ENCODE measurements at places on chromosomes 7 and 10.

- H3K27me3 ChIP-seq: no peaks in the 10 kb centered on the region
- H3K4me3 ChIP-seq: no peak overlapping the region
- no peaks in the 10 kb centered on the region for H3K4me1 ChIP-seq
Measured at GRCh38 chr7:107610323-107610722, 30.3 kb downstream of the BCAP29 start.

GRCh38 chr7:16838386-16838785 lies 33.6 kb upstream of the AGR2 start:
- H3K27me3 ChIP-seq: no peaks in the 10 kb centered on the region
- H3K4me1 ChIP-seq: peaks cover 8% of the 10 kb centered on the region
- no peak overlapping the region for H3K27ac ChIP-seq

GRCh38 chr10:3806603-3807002 lies 21.6 kb upstream of the KLF6 start:
- H3K27ac ChIP-seq: peak overlapping the region; percentile 14
- H3K27me3 ChIP-seq: no peaks in the 10 kb centered on the region
- H3K4me3 ChIP-seq: no peak overlapping the region
- H3K36me3 ChIP-seq: no peaks in the 10 kb centered on the region
- peaks cover 43% of the 10 kb centered on the region for H3K4me1 ChIP-seq

GRCh38 chr10:56286096-56286495 lies 75.0 kb downstream of the ZWINT start:
- H3K27me3 ChIP-seq: no peaks in the 10 kb centered on the region
- H3K4me3 ChIP-seq: no peak overlapping the region
- no peak for DNase-seq

- no peak overlapping the region for H3K4me3 ChIP-seq
- H3K4me1 ChIP-seq: no peaks in the 10 kb centered on the region
- no peaks in the 10 kb centered on the region for H3K36me3 ChIP-seq
- H3K27me3 ChIP-seq: peaks cover 6% of the 10 kb centered on the region
- no peak overlapping the region for H3K27ac ChIP-seq
Measured at GRCh38 chr7:42247301-42247700, 10.3 kb upstream of the GLI3 start.

GRCh38 chr10:100968062-100968736 lies 1.1 kb upstream of the SEMA4G start:
- no peaks in the 10 kb centered on the region for H3K36me3 ChIP-seq
- no peak overlapping the region for H3K27ac ChIP-seq
- H3K4me3 ChIP-seq: peak overlapping the region; percentile 77
- peaks cover 10% of the 10 kb centered on the region for H3K4me1 ChIP-seq
- DNase-seq: no peak
- H3K27me3 ChIP-seq: peaks cover 5% of the 10 kb centered on the region

DNA sequence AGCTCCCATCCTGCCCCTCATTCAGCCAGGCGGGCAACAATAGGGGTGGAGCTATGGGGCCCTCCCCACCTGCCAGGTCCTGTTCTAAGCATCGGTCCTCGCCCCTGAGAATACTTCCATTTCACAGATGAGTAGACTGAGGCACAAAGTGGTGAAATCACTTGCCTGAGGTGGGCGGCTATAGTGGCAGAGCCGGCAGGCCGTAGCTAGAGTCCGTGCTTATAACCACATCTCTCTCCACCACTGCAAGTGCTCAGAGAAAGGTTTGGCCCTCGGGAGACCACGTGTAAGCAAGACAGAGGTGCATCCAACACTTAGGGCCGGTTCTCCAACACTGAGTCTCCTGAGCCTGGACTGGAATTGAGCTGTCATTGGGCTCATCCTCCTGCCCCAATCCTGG lies 145.8 kb upstream of the UNC5B start:
- H3K36me3 ChIP-seq: no peaks in the 10 kb centered on the region
- no peak for DNase-seq
- H3K4me1 ChIP-seq: no peaks in the 10 kb centered on the region
- H3K4me3 ChIP-seq: no peak overlapping the region
- H3K27me3 ChIP-seq: peaks cover 4% of the 10 kb centered on the region
- no peak overlapping the region for H3K27ac ChIP-seq

- no peaks in the 10 kb centered on the region for H3K27me3 ChIP-seq
- peaks cover 19% of the 10 kb centered on the region for H3K4me1 ChIP-seq
- peak overlapping the region; percentile 81 for H3K27ac ChIP-seq
- DNase-seq: no peak
- no peak overlapping the region for H3K4me3 ChIP-seq
- H3K36me3 ChIP-seq: no peaks in the 10 kb centered on the region
Measured at GRCh38 chr7:101960985-101961708, 143.7 kb downstream of the CUX1 start.

DNA sequence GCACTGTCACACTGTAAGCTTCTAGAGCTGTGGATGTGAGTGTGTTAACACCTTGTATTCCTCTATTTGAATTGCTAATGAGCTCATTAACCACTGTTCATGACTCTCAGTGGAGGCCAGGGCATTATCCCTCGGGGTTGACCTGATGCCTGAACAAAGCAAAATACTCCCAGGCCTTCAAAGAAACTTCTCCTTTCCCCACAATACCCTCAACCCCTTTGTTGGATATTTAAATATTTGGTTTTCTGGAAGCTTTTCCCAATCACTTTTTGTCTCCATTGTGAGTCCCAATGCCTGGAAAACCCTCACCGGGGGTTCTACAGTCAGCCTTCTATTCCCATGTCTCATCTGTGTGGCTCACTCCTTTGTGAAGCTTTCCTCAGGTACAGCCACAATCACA lies 780.1 kb downstream of the PHTF2 start:
- H3K27me3 ChIP-seq: no peaks in the 10 kb centered on the region
- no peak for DNase-seq
- H3K27ac ChIP-seq: no peak overlapping the region
- H3K4me1 ChIP-seq: no peaks in the 10 kb centered on the region
- H3K36me3 ChIP-seq: no peaks in the 10 kb centered on the region

- H3K4me3 ChIP-seq: peak overlapping the region; percentile 99
- no peak for DNase-seq
- H3K27ac ChIP-seq: peak overlapping the region; percentile 96
- peaks cover 30% of the 10 kb centered on the region for H3K4me1 ChIP-seq
- H3K36me3 ChIP-seq: peaks cover 5% of the 10 kb centered on the region
Measured at GRCh38 chr10:97445357-97445721, 467 bp downstream of the EXOSC1 start.

DNA sequence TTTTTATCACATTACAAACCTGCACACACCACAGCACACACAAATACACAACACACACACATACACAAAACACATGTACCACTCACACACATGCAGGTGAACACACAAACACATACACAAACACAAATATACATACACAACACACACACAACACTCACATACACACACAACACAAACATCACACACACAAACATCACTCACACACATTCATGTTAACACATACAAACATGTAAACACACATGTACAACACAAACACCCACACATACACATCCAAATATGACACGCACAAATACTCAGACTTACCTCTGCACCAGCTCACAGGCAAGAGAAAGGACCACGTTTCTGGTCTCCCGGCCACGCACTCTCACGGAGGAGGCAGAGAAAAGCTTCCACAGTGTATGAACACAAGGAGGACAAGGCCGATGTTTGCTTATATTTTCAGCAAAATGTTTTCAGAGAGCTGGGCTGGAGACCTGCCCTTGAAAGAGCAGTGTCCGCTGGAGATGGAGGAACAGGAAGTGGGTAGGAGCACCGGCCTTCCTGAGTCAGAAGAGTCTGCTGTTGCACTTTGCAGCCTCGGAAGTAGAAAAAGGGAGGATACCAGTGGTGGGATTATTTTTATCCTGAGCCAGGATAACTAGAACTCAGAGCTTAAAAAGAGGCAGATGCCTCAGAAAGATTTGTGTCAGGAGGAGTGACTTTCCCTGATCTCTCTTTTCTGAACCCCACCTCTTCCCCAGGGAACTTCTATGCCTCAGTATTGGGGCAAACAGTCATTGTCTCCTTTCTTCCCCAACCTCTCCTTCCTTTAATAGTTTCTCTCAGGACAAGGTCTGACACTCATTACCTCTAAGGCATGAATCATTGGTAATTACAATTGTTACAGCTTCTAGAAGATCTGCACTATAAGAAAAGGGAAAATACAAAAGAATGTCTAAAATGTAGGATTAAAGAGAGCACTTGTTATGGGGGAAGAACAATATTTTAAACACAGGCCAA lies at the start of gene GIMAP6:
Gene GIMAP6 (minus strand): TSS at position 520 of the 999 bp plus-strand sequence. CDS start 2,243 bp downstream, outside the sequence.
- no peaks in the 10 kb centered on the region for H3K27me3 ChIP-seq
- H3K27ac ChIP-seq: no peak within 1 kb of the TSS
- H3K36me3 ChIP-seq: no peaks in the 10 kb centered on the region
- peaks cover 10% of the 10 kb centered on the region for H3K4me1 ChIP-seq

DNA sequence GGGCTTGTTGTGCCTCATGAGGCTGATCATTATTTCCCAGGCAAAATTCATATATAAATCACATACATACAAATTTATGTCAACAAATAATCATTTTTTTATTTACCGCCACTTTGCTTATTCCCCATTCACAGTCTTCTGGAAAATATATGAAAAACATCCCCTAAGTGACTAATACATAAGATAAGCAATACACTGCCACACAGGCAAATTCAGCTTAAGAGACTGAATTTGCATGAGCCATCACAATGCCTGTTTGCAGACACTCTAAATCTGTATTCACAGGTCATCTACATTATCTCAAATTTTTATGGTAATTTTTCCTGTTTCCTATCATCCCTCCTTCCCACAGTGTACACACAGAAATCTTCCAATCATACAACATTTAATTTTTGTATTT lies 13.2 kb downstream of the OSBPL3 start:
- no peak overlapping the region for H3K4me3 ChIP-seq
- H3K4me1 ChIP-seq: peaks cover 46% of the 10 kb centered on the region
- H3K27me3 ChIP-seq: no peaks in the 10 kb centered on the region
- no peak for DNase-seq
- no peaks in the 10 kb centered on the region for H3K36me3 ChIP-seq

DNA sequence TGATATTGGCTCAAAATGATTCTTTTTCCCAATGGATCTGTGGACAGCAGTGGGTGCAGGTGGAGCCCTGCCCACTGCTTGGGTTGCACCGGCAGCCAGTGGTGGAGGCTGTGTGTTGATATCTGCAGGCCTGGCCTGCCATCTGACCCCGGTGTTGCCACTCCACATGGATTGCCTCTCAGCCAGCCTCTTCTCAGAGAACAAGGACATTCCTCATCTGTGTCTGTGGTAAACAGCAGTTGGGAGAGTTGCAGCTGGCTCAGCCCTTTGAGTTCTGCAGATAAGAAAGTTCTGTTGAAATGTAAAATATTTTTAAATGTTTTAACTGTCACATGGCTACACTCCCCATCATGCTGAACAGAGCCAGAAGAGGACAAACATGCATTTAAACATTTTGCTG lies 374.9 kb upstream of the CELF2 start:
- no peaks in the 10 kb centered on the region for H3K4me1 ChIP-seq
- no peak overlapping the region for H3K4me3 ChIP-seq
- no peak overlapping the region for H3K27ac ChIP-seq

DNA sequence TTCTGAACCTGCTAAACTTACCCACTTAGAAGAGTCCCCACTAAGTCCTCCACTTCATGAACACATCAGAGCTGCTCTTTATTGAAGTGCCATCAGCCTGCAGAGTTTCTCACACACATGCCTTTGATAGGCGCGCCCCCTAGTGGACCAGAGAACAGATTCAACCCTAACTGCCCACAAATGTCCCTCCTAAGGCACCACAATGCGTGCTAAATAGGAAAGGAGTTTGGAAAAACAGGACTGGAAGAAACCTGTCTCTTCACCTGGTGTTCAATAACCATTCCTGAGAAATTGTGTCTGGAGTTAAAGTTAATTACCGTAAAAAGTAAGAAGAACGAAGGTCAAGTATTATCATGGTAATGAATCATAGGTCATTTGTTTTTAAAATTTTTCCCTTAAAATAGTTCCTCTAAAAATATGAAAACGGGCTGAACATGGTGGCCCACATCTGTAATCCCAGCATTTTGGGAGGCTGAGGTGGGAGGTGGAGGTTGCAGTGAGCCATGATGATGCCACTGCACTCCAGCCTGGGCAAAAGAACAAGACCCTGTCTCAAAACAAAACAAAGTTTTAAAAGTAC lies 249.7 kb downstream of the ELMO1 start:
- peak; percentile 39 for DNase-seq
- H3K27me3 ChIP-seq: no peaks in the 10 kb centered on the region
- peaks cover 20% of the 10 kb centered on the region for H3K4me1 ChIP-seq
- H3K27ac ChIP-seq: no peak overlapping the region
- no peaks in the 10 kb centered on the region for H3K36me3 ChIP-seq

GRCh38 chr10:86178401-86179152 lies 188.0 kb downstream of the GRID1 start:
- H3K27me3 ChIP-seq: no peaks in the 10 kb centered on the region
- no peak for DNase-seq
- H3K4me3 ChIP-seq: no peak overlapping the region
- no peaks in the 10 kb centered on the region for H3K36me3 ChIP-seq

GRCh38 chr7:37443627-37444026 lies 5.0 kb downstream of the ELMO1 start:
- H3K27ac ChIP-seq: no peak overlapping the region
- peaks cover 81% of the 10 kb centered on the region for H3K4me1 ChIP-seq
- DNase-seq: no peak
- peaks cover 10% of the 10 kb centered on the region for H3K36me3 ChIP-seq

- peaks cover 14% of the 10 kb centered on the region for H3K36me3 ChIP-seq
- no peak overlapping the region for H3K4me3 ChIP-seq
Measured at GRCh38 chr10:124081547-124082140, 11.8 kb downstream of the CHST15 start.

GRCh38 chr10:121844537-121844936 lies 83.3 kb downstream of the ATE1 start:
- H3K27me3 ChIP-seq: no peaks in the 10 kb centered on the region
- peaks cover 33% of the 10 kb centered on the region for H3K36me3 ChIP-seq
- no peak overlapping the region for H3K4me3 ChIP-seq
- DNase-seq: no peak

DNA sequence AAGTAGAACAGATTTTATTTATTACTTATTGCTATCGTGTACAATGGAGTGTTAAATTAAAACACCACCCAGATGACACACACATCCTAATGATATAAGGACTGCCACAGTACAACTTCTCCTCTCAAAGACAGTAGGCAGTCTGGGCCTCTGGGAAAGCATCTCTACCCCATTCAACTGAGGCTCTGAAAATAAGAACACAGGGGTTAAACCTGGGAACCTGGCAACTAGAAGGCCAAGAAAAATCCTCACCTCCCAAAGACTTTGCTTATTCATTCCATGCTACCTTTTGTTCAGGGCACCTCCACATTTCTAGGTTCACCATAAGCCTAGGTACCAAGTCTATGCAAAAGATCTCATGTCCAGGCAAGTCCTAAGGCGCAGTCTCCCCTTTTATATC lies 125.4 kb upstream of the FEZF1 start:
- DNase-seq: no peak
- no peaks in the 10 kb centered on the region for H3K36me3 ChIP-seq
- no peak overlapping the region for H3K4me3 ChIP-seq
- H3K27ac ChIP-seq: no peak overlapping the region
